Activated T-cell treated with anti-CD3 and anti-CD28 coated beads, Interleukin-2, amount 50 U/mL, for 72 hours (primary cell): ENCODE measurements at places on chromosomes 1 and 21. TPM values are rescaled to one million over a fixed set of nuclear protein-coding genes. Genes with fewer than 3 reads are reported as not detected.

DNA sequence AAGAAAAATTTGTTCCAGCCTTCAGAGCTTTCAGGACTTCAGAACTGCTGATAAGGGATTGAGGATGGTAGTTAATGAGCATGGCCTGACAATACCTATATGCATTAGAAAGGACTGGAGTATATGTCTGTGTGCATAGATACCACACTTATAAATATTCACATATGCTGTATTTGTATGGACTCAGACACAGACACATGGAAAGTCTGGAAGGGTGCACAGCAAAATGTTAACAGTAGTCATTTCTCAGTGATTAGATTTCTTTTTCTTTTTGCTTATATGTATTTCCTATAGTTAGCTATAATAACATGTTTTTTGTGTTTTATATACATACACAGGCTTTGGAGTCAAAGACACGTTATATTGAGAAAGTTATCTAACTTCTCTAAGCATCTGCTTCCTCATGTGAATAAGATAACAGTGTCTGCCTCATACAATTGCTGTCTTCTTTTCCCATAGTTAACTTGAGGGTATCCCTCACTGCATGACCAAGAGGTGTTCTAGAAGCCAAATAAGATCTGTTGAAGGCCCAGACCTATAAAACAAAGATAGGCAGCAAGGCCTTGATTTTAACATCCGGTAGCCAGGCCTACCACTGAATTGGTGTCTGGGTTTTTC lies 31.3 kb downstream of the INPP5B start:
- H3K4me1 ChIP-seq, result no peaks in the 10 kb centered on the region
- H3K4me3 ChIP-seq, result no peak overlapping the region
- DNase-seq, result no peak

Gene KCNN3
- total RNA-seq, result 0.10 TPM

Gene CHI3L1
- total RNA-seq, result not detected

Gene SDF4
- total RNA-seq, result 188 TPM

Gene DYNLT5
- total RNA-seq, result not detected

Gene S100A7
- not detected for total RNA-seq

Gene CLCA2
- total RNA-seq, result not detected

GRCh38 chr1:28965271-28965870 lies 51.0 kb downstream of the EPB41 start:
- no peak overlapping the region for H3K27ac ChIP-seq
- H3K4me3 ChIP-seq, result no peak overlapping the region
- DNase-seq, result no peak
